ENCODE measurements at places on chromosomes 7 and 10.

- DNase-seq, result no peak
Measured at GRCh38 chr10:133614830-133615580, 11.6 kb downstream of the FRG2B start.

DNA sequence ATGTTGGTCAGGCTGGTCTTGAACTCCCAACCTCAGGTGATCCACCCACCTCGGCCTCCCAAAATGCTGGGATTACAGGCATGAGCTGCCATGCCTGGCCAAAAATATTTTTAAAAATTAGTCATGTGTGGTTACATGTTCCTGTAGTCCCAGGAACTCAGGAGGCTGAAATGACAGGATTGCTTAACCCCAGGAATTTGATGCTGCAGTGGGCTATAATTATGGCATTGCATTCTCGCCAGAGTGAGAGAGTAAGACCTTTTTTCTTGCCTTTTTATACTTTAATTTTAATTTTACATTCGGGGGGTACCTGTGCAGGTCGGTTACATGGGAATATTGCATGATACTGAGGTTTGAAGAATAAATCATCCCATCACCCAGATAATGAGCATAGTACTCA, 86.6 kb upstream of the ZNF92 start:
- no peak for DNase-seq

GRCh38 chr7:135392701-135393100, 117.2 kb downstream of the CNOT4 start:
- DNase-seq, result no peak

GRCh38 chr10:125559210-125559609, 123.8 kb downstream of the TEX36 start:
- DNase-seq, result no peak

DNA sequence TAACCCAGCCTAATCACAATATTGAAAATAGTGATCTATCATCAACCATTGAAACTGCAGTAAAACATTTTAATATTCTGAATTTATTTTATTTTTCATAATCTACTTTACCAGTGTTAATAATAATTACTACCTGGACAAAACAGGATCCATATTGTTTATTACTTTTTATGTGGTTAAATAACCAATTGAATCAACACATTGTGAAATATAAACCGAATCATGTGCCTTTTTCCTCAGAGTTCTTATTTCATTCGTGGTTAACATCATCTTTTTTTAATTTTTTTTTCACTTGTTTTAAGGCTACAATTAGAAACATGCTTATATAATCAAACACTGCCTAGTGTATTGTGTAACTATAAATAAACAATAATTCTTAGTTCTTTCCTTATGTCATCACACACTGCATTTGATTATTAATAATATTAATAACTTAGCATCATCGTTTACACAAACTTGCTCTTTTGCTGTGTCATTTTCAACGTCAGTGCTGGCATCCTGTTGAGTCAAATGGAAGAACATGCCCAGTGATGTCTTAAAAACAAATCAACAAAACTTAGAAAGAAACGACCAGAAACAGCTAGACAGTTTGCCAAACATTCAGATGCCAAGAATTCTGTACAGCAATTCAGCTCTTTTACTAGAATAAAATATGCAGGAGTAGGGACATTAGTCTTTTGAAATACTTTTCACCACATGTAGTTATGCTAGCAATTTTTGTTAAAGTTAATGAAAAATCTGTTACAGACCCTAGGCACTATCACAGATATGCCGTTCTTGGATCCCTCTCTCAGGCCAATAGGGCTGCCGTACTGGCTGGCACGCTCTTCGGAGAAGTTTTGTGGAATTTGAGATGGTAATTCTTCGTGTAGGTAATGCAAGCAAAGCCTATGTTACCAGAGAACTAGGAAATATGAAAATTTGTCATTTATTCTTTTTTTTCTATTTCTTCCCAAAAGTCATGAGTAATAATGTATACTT, 330.4 kb upstream of the SEMA3A start:
- DNase-seq, result no peak

DNA sequence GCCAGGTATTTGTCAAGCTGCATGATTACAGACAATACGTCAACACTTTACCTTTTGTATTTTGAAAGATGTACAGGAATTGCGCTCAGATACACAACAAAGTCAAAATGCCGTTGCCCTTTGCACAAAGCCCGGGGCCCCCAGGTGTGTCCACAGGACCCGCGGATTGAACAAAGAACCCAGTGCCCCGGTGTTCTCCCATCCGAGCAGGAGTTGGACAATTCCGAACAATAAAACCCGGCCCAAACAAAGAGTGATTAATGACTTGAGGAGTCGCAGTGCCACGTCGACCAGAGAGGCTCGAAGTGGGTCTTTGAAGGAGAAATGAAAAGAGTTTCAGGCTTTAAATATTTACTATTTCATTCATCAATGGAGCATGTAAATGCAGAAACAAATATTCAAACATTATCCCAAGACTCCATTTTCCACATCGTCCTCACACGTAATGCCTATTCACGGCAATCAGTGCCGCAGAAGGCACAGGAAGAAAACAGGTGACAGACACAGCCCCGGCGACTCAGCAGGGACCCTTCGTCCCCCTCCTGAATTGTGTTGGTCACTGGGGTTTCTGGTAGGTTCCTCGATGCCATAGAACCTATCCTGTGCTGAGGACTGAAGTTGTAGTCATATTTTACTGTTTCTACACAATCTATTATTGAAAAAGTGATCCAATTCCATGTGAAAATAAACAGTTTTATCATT, 70.9 kb upstream of the MGMT start:
- DNase-seq, result no peak

GRCh38 chr10:5663692-5664427, 2.5 kb downstream of the ASB13 start:
- no peak for DNase-seq

DNA sequence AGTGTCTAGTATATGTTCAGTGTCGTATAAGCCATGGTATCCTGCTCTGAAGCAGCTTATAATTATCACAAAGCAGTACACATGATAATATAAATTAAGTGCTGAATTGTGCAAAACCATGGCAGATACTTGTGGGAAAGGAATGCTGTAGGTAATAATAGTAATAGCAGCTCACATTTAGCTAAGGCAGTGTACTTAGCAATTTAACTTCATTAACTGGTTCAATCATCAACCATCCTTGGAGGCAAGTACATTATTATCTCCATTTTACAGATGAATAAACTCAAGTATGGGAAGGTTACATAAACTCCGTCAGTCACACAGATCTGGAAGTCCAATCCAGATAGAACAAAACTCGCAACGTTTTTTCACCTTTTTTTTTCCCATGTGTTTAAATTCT, 21.6 kb upstream of the RNF148 start:
- DNase-seq, result no peak

DNA sequence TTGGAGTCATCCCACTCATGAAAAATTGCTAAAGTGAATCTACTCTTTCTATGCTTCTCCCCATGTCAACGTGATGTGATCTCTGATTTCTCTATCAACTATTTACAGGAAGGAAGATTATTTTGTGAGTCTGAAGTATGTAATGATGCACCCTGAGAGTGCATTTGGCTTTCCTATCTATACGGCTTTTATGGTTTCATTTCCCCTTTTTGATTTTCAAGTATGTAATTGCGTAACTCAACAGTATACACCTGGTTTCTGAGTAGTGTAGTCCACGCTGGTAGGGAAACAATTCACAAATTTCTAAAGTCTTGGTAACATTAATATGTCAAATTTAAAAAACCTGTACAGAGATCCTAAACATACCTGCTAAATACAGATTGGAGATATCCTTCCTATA, 194.7 kb upstream of the SEMA3A start:
- no peak for DNase-seq

GRCh38 chr7:17462131-17462631, 163.7 kb downstream of the AHR start:
- no peak for DNase-seq

DNA sequence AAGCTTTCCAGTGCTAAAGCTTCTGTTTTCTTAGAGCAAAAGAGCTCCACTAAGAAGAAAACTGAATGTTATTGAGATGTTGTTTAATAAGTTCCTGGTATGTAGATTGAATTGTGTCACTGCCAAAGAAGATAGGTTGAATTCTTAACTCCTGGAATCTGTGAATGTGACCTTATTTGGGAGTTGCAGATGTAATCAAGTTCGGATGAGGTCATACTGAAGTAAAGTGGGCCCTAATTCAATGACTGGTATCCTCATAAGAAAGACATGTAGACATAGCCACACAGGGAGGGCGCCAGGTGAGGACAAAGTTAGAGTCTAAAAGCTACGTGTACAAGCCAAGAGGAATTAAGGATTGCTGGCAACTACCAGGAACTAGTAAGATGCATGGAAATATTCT, 732.1 kb upstream of the C7orf33 start:
- no peak for DNase-seq

- no peak for DNase-seq
Measured at GRCh38 chr10:114647545-114648138, 10.4 kb downstream of the ABLIM1 start.

DNA sequence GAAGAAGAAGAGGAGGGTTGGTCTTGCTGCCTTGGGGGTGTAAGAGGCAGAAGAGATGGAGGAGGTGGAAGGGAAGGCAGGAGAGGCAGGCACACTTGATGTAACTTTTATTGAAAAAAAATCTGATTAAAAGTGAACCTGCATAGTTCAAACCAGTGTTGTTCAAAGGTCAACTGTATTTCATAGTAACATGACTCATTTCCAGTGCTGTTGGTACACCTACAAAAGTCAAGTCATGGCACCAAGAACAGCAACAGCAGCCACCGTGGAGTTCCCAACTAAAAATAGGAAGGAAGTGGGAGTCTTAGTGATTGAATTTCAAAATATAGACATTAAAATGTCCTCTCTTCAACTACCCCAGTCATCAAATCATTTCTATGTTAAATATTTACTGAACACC, 88.5 kb downstream of the CTNNA3 start:
- no peak for DNase-seq

DNA sequence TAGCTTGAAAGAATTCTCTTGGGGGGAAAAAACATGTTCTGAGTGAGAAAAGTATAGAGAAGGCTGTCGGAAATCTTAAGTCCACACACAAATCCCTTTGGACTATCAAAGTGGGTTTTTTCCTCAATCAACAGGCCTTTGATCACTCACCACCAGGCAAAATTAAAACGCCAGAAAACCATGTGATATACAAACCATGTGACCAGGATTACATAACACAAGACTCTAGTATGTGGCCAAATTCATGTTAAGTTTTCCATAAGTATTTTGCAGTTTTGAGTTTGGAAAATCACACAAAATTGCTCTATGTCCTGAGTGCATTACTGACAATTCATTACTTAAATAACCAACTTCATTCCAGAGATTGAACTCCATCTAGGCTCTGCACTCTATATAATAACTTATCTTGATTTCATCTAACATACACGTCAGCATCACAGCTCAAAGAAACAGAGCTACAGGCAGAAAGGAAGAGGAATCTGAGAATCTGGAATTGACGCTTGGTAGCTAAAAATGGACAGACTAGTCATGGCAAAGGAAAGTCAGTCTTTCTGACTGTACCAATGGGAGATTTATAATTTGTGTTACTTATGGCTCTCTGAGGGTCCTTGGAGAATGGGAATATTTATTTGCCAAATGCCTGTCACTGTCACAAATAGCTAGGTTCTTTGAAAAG, 383.5 kb downstream of the SFMBT2 start:
- DNase-seq, result no peak

DNA sequence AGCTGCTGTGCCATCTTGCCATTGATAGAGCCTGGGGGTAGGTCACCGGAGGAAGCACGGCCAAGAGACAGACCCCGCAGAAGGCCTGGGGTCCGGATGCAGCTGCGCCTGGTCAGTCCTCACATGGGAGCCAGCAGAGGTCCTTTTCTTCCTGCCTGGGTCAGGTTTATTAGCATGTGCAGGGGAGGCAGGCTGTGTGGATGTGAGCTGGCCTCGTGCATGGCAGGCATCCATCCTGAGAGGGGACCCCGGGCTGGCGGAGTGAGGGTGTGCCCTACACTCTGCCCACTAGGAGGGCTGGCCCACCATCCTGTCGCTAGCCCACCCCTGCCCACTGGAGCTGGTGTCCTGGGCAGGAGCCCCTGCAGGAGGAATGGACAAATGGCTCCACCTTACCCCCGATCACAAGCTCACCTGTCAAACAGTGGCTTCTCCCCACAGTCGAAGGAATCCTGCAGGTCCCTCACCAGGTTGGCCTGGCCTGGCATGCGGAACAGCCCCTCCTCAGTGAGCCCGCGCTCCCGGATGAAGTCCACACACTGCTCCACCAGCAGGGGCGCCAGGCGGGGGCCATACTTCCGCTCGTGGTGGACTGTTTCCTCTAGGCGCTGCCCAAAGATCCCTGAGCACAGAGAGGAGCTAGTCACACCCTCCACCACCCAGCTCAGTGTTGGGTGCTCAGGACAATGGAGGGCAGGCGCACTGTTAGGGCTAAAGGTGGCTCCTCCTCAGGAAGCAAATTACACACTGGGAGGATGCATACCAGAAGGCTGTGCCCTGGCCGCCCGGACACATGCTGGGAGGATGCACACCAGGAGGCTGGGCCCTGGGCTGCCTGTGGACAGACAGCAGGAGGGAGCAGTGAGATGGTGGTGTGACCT, 145.4 kb downstream of the ARHGAP22 start:
- no peak for DNase-seq

DNA sequence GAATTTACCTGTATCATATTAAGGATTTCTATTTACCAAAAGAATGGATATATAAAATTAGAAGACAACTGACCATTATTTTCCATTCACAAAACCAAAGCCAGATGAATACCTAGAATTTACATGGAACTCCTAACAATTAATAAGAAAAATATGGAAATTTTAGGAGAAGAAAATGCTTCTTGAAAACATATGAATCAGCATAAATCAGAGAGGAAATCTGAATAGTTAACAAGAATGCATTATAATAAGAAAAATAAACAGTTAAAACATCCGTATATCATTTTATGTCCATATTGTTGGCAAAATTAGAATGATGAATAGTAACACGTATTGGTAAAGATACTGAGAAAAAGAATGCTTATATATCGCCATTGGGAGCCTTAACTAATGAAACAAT, 505.5 kb downstream of the NEBL start:
- no peak for DNase-seq

DNA sequence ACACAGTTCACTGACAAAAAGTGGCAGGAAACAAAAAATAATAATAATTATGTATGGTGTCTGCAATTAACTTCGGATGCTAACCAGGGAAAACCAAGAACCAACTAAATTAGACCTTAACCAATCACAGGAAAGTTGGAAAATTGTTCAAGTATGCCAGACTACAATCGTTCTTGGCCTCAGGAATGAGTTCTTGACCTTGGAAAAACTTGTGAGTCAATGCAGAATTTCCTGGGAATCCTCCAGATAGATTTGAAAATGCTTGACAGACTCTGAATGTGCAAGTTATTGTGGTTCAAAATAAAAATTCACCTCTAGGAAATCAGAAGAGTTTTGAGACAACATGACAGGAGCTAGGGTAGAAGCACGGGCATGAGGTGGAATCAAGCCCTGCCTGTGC, 171.5 kb downstream of the C7orf25 start:
- no peak for DNase-seq
